ENCODE measurements at places on chromosomes 6 and 20.

- no peak for DNase-seq
These were observed 127.5 kb downstream of the TAF4 start for GRCh38 chr20:61937963-61938838.

- DNase-seq = no peak
These were observed 482.9 kb upstream of the MAN1A1 start for GRCh38 chr6:119832411-119832810.

GRCh38 chr6:15793288-15793687, 130.5 kb upstream of the DTNBP1 start:
- DNase-seq = no peak

GRCh38 chr20:29472606-29473005, 1784.9 kb upstream of the DEFB115 start:
- DNase-seq = no peak

DNA sequence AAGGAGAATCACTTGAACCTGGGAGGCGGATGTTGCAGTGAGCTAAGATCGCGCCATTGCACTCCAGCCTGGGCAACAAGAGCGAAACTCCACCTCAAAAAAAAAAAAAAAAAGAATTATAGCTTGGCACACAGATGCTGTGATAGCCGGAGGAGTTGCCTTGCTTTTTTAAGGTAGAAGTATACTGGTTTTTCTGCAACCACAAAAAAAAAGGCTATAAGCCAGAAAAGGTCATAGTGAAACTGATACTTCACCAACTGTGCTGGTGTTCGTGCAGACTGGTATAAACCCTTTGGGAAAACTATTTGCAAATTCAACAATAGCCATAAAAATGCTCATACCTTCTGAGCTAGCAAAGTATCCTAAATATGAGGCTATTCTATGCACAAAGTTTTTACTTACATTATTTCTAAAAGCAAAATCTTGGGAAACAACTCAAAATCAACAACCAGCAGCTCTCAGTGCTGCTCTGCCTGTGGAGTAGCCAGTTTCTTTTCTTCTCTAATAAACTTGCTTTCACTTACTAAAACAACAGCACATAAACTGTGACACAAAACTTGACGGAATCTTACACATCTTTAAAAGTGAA, 44.0 kb downstream of the B4GALT5 start:
- no peak for DNase-seq

GRCh38 chr6:167649476-167649875, 177.2 kb upstream of the AFDN start:
- DNase-seq = no peak

DNA sequence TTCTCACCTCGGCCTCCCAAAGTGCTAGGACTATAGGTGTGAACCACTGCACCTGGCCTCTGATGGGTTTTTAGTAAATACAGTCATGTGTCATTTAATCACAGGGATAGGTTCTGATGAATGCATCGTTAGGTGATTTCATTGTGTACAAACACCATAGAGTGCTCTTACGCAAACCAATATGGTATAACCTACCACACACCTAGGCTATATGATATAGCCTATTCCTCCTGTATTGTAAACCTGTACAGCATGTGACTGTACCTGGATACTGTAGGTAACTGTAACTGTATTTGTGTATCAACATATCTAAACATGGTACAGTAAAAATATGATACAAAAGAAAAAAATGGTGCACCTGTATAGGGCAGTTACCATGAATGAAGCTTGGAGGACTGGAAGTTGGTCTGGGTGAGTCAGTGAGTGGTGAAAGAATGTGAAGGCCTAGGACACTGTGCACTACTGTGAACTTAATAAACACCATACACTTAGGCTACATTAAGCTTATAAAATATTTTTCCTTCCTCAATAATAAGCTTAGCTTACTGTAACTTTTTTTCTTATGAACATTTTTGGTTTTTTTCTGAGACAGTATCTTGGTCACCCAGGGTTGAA, 10.0 kb downstream of the BICRAL start:
- no peak for DNase-seq

Data from CD8-positive, alpha-beta memory T cell (primary cell).